Activated CD4-positive, alpha-beta T cell treated with anti-CD3 and anti-CD28 coated beads, Interleukin-2, amount 10 ng/mL, durations not matched to agents 7 days and 5 days (primary cell): ENCODE measurements at places on chromosomes 4 and X.

- DNase-seq, result no peak
Measured at GRCh38 chrX:31217084-31217483, 145.2 kb upstream of the FTHL17 start.

GRCh38 chr4:78732332-78733104, 43.6 kb upstream of the BMP2K start:
- DNase-seq, result no peak

GRCh38 chrX:9610771-9611392, 146.0 kb downstream of the TBL1X start:
- no peak for DNase-seq

GRCh38 chr4:9384126-9384525, 21.2 kb downstream of the USP17L30 start:
- no peak for DNase-seq

GRCh38 chrX:23820235-23820782, 37.3 kb downstream of the SAT1 start:
- DNase-seq, result no peak

GRCh38 chr4:154623436-154623835, 11.0 kb upstream of the FGG start:
- no peak for DNase-seq

DNA sequence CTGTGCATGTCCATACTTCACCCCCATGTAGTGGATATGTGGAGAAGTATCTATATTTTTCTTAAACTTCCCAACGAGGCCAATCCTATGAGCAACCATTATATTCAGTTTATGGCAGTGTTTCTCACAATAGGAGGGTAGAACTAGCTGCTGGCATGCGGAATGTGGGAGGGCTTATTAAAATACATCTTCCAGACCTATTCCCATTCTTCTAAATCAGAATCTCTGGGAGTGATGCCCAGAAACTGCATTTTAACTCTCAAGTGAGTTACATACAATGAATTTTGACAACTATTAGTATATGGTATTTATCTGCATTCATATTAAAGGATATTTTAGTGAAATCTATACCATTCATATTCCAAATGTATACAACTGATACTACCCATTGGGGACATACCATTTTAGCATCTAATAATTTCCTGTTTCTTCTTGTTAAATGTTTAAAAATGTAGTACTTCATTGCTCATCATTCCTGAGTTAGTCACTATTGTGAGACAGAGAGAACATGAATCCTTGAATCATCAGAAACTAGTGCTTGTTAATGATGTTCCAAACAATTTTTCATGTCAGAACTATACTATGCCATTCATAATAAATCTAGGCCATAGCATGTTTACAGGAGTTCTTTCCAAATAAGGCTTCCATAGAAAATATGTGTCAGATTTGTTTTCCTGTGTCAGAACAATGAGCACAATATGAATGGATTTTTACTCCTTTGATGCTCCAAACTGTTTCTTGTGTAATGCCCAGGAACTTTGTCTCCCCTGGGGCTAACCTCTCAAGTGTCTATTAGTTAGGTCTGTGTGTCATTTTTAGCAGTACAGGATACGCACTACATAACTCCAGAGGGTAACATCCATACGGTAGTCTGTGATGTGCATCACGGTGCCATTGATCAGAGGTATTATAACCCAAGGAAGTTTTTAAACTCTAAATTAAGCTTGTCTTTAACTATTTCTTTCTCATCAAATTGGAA, 198.8 kb upstream of the BMP3 start:
- DNase-seq, result no peak

- no peak for DNase-seq
Measured at GRCh38 chr4:63578383-63578782, 830.9 kb downstream of the TECRL start.

GRCh38 chr4:166501941-166502382, 628.9 kb downstream of the TLL1 start:
- no peak for DNase-seq

GRCh38 chrX:34877436-34877835, 65.2 kb upstream of the FAM47B start:
- no peak for DNase-seq

DNA sequence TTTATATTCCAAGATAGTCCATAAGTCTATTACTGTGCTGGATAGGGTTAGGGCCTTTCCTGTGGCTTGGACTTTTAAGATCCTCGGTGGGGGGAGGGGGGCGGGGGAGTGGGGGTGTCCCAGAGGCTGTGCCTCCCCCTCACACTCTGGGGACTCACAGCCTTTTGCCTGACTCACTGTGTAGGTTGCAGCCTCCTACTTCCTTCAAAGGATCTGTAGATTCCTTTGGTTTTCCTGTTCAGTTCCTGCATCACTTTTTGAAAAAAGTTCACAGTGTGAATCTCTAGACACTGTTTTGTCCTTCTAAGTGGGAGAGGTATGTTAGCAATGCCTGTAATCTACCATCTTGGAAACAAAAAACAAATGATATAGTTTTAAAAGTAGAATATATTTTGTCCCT, 999.9 kb downstream of the GLUD2 start:
- no peak for DNase-seq

DNA sequence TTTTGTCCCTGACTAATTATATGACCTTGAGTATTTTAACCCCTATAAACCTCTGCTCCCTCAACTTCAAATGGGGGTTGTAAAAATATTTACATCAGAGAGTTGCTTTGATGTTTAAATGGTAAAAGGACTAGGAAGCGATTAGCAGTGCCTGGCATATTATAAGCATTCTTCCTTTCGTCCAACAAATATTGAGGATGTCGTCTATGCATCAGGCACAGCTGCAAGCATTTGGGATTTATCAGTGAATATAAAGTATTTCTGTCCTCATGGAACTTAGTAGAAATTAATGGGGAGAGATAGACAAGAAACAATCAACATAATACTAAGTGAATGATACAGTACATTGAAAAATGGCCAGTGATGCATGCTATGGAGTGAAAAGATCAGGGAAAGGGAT, 115.5 kb upstream of the EDNRA start:
- no peak for DNase-seq

DNA sequence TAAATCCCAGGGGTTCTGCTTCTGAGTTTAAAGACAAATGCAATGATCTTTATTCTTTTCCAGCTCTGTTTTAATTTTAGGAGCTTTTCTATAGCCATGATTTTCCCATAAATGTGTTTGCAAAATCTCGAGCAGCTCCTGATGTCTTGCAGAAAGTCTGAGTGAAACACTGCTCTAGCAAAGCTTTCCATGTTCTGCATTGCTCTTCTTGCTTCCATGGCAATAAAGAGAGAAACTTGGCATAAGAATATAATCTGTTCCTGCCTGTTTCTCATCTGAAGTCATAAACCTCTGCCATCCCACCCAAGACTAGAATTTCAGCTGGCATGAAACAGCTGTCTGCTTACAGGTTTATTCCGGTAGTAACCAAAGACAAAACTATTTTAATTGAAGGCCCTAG, 254.5 kb downstream of the SPRY1 start:
- DNase-seq, result no peak

- no peak for DNase-seq
Measured at GRCh38 chrX:154126101-154126500, 17.9 kb upstream of the OPN1LW start.

DNA sequence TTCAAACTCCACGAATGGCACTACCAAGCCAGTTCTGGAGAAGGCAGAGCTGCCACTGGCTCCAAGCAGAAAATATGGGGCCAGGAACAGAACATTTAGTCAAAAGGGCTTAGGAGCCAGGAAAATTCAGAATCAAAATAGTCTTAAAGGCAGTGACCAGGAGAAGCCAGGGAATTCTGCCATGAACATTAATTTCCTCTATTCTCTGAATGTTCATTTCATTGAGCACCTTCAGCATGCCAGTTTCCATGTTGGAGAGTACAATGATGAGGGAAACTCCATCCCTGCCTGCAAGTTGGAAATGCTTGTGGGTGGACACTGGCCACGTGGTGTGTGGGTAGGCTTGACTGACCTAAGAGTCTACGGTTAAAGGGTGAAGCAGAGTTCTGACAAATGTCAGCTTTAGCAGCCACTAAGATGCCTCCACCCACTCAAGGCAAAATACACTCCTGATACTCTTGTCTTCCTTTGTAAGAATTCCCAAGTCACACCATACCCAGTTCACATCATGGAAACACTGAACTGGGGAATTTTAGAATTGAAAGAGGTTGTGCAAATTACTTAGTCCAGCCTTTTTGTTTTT, 190.1 kb upstream of the C1QTNF7 start:
- DNase-seq, result no peak

GRCh38 chr4:54277691-54278090, 48.6 kb downstream of the PDGFRA start:
- no peak for DNase-seq

DNA sequence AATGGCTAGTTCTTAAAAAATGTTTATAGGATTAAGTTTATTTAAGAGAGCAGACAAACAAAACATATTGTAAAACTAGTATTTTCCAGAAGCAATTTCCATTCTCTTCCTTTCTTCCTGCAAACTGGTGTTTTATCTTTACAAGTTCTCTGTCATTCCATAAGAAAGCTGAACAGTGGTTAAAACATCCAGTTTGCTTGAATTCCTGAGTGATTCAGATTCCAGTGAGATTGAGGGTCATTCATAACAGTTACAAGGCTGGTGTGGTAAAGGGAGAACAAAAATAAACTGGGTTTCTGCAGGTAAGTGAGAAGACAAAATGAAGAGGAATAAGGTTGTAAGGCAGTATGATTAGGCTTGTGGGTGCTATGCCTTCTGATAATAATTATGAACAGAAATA, 544.8 kb upstream of the DIPK2B start:
- no peak for DNase-seq

DNA sequence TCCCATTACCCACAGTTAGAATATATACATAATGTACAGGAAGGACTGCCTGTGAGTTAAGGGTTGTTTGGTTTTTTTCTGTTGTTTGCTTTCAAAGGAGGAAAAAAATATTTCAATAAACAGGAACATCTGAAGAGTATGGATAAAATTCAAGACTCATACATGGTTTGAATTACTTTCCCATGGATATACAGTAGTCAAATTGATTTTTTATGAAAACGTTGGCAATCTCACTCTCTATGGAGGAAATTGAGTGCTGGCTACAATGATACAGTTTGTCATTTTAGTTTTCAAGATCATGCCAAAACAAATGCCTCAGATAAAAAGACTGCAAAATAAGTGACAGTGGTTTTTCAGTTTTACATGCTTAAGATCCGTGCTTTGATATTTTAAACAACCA, 116.6 kb downstream of the SH3RF1 start:
- DNase-seq, result no peak
